ENCODE measurements at places on chromosomes 3 and 15. TPM values are rescaled to one million over a fixed set of nuclear protein-coding genes. Genes with fewer than 3 reads are reported as not detected.

SUSD5 gene
- total RNA-seq: 3.1 TPM

XRN1 gene
- total RNA-seq: 23.0 TPM

DNA sequence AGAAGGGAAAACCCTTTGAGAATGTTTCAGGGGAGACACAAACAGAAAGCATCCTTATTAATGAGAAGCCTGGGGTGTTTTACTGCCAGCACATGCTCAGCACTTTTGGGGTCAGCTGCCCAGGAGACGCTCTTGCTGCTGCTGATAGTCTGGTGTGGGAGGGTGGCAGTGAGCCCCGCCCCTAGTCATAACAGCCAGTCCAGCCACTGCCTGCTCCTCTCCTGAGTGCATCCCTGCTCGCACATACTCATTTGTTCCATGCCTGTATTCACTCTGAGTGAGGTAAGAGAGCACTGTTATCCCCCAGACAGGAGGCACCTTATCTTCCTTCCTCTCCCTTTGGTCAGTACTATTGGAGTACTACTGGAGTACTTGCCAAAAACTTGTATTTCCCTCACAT is 101.3 kb downstream of the ETFA start:
- no peak for DNase-seq

GRCh38 chr3:97684490-97684889 is 80.1 kb upstream of the ARL6 start:
- DNase-seq: no peak

GRCh38 chr15:69793781-69794451 is 303.8 kb downstream of the TLE3 start:
- no peak for DNase-seq

DNA sequence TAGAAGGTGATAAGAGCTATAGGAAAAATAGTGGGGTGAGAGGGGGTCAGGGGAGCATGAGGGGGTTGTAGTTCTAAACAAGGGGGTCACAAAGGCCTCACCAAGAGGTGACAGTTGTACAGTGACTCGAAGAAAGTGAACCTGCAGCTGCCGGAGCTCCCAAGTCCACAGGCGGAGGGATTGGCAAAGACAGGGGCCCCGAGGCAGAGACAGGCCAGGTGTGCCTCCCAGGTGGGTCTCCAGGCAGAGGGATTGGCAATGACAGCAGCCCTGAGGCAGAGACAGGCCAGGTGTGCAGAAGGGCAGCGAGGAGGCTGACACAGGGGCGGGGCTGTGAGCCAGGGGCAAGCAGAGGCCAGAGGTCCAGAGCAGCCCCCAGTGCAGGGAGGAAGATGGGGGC is 63.7 kb downstream of the DNAJB8 start:
- DNase-seq: no peak

DNA sequence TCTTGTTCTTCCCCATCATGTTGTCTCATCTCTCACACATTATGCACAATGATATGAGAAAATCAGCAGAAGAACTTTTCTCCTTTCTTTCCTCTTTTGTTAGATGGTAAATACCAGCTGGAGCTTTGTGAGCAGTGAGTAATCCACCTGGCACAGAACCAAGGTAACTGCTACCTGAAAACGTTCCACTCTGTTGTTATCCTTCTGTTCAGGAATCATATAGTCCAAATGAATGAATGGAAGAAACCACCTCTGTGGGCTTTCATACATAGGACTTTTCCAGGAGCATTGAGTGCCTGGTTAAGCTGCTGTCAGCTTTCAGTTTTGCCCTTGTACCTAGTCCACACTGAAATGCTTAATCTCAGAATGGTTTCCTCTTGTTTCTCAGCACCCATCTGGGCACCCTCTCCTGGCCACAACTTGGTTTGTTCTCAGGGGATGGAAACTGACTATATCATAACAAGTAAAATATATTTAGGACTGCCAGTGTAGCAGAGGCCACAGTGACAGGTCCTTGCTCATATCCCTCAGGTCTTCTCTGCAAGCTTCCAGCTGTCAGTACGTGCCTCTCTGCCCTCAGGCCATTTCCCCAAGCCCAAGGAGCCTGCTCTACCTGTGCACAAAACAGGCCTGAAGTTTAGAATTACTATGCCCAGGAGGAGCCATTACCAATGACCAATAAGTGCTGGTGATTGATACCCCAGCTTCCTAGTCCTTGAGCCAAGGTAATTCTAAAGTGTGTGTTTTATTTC is 23.5 kb upstream of the SLC4A7 start:
- DNase-seq: no peak
